ENCODE measurements at places on chromosomes 5 and 9.

DNA sequence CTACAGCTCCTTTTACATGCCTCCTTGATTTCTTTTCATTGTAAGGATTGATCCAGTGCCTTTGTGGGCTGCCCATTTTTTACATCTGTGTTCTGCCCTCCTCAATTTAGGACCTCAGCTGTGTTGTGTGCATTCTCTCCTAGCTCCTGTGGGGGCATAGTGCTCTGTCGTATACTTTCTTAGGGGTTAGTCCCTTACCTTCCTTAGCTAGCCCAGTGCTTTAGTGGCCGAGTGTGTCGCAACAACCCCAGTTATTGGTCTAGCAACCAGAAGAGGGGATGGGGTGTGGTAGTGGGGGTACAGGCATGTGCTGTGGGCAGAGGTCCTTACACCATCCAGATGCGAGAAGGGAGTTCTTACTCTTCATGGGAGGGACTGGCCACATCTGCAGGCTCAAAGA is 12.1 kb downstream of the MTRR start:
- DNase-seq = no peak

GRCh38 chr5:2186472-2187015 is 303.8 kb upstream of the IRX4 start:
- no peak for DNase-seq

- no peak for DNase-seq
Observed at GRCh38 chr5:118722122-118723020, 266.0 kb downstream of the DTWD2 start.

GRCh38 chr5:174556756-174557155 is 167.6 kb upstream of the MSX2 start:
- DNase-seq = no peak

- no peak for DNase-seq
Observed at GRCh38 chr5:160169326-160169725, 50.1 kb upstream of the PWWP2A start.

- no peak for DNase-seq
Observed at GRCh38 chr9:131495785-131496184, 6.9 kb upstream of the POMT1 start.

DNA sequence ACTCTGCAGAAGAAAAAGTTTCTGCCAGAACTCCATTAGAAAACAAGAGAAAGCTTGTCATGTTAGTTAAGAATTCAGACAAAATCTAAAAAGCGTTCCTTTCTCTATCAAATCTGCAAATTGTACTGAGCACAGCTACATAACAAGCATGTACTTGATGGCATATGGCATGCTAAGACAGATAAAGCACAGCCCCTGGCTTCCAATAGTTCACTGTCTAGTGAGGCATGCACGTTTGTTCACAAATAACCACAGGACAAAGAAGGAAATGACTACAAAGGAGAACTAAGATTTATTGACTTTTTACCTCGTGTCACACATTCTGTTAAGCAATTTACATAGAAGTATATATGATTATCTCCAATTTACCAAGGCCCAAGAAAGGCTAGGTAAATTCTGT is 518.2 kb upstream of the TLE4 start:
- DNase-seq = no peak

DNA sequence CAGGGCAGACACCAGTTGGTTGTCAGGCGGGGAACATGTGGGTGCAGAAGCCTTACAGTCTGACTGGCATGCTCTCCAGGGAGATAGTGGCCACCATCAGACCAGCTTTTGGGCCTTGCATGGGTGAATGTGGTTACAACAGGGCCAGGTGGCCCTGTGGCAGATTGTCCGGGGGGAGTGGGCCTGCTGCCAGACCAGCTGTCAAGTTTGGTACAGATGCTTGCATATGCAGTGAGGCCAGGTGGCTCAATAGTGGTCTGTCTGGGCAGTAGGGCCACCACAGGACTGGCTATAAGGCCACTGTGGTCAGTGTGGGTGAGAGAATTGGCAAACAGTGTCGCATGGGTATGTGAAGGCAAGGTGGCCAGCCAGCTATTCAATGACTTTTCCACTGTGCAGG is 148.7 kb downstream of the FAM174A start:
- no peak for DNase-seq

- no peak for DNase-seq
Observed at GRCh38 chr5:1545805-1546355, 22.1 kb upstream of the LPCAT1 start.

DNA sequence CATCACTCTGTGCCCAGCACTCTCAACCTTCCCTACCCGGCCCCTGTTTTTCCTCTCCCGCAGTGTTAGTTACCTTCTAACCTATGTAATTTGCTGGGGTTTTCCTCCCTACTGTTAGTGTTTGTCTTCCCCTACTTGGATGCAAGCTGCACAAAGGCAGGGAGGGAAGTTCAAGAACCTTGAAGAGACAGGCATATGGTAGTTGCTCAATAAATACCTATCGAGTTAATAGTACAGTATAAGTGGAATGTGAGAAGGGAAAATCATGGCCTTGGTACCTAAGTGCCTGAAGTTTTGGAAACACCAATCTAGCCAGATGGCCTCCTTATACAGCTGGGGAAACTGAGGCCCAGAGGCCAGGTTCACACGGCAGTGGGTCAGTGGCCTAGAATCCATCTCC is 24.2 kb downstream of the PDGFRB start:
- no peak for DNase-seq

DNA sequence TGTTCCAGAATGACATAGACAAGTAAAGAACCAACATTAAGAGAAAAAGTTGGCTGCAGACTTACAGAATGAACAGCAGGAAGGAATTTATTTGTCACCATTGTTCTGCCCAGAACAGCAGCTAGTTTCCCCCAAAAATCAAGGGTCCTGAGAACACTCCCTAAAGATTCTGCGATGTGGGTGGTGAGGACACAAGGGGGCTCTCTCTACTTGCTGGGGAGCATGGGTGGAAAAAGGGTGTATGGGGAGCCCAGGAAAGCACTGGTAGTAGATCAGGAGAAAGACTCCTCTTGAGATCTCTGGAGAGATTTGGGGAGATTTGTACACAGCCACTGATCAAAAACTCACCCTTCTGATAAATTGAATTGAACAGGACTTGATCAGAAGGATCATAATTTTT is 316.5 kb downstream of the KCTD16 start:
- no peak for DNase-seq

- no peak for DNase-seq
Observed at GRCh38 chr9:113652355-113653152, 189.0 kb downstream of the RGS3 start.

DNA sequence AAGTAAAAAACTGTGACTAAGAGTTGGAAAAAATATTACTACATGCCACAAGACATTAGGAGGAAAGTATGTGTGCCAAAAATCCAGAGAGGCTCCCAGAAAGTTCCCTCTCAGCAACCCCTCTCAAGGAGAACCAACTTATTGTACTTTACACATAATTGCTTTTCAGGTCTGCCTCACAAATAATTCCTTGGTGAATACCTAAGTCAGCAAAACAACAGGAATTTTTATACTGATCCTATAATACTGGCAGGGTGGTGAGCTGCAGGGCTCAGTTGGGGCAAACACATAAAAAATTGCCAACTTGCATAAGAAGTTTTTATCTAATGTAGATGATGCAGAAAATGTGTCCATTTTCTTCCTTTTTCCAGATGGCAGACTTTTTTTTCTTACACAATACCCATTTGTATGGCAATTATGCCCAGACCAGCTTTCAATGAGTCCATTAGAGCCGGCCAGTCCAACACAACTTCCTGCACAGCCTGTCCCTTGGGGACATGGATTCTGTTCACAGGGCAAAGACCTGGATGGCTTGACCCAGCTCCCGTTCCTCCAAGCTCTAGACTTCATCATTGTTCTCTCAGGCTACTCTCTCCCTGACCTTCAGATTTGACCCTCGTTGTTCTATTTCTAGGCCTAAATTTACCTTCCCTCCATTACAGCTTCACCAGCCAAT is 31.3 kb downstream of the MARCHF3 start:
- no peak for DNase-seq

GRCh38 chr9:69471433-69471832 is 146.4 kb downstream of the ENTREP1 start:
- DNase-seq = no peak

GRCh38 chr9:21782205-21782604 is 20.2 kb upstream of the MTAP start:
- DNase-seq = no peak

Measured in CD4-positive, alpha-beta T cell treated with Interleukin-15 for 4 hours (primary cell).